CD4-positive, alpha-beta T cell treated with Interleukin-1 beta for 1 hour (primary cell): ENCODE measurements at places on chromosomes 7 and 10.
A peak's percentile ranks its signal among the peaks of the same experiment; 100 is the strongest.

DNA sequence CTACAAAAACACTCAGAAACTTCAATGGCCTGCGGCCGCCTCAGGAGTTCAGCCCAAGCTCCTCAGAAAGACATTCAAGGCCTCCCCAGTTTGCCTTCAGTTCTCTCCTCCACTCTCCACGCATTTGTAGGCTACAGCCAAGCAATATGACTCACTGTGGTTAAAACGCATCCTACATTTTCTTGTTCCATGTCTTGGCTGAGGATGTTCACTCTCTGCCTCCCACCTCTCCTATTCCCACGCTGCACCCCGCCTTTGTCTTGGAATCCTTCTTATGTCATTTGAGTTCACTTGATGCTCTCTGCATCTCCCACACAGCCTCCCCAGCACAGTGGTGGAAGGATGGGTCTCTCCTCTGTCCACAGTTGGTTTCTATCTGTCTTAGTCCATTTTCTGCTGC lies 184.8 kb downstream of the NPSR1 start:
- DNase-seq, result no peak

GRCh38 chr10:8507156-8507555 lies 452.7 kb downstream of the GATA3 start:
- DNase-seq, result no peak

- no peak for DNase-seq
Measured at GRCh38 chr10:18418541-18419215, 232.7 kb downstream of the NSUN6 start.

DNA sequence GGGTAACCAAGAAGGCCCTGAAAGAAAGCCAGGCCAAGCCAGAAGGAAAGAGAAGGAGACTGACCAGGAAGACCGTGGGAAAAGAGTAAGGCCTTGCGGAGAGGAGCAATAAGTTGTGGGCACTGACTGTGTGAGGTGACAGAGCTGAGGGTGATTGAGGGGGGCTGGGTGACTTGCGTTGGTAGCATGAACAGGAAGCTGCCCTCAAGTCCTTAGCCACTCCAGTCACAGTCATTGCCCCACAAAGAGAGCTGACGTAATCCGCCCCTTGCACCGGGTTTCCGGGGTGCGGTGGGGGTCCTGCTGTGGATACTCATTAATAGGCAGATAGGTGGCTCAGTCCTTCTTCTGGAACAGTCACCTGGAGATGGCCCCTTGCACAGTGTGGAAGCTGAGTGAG lies 16.1 kb upstream of the DMBT1 start:
- peak; percentile 44 for DNase-seq

DNA sequence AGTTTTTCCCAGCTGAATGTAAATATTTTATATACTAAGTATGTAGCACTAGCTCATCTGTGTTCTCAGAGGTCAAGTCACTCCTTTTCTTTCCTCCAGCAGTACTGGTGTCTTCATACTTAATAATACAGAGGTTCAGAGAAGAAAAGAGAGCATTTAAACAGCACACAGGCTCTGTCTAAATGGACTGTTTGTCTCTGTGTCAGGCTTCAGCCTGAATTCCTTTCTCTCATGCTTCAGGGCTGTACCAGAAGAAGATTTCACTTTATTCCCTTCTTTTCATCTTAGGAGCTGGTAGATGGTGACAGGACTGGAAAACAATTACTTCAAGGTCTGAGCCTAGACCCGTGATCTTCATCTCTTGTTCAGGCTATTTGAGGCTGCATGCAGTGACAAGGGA lies 51.4 kb upstream of the LYZL2 start:
- DNase-seq, result no peak

GRCh38 chr10:114394531-114394930 lies 9.8 kb downstream of the AFAP1L2 start:
- DNase-seq, result no peak

- DNase-seq, result no peak
Measured at GRCh38 chr10:95451150-95451549, 110.0 kb downstream of the SORBS1 start.
